ENCODE measurements at places on chromosomes 6 and 20.

DNA sequence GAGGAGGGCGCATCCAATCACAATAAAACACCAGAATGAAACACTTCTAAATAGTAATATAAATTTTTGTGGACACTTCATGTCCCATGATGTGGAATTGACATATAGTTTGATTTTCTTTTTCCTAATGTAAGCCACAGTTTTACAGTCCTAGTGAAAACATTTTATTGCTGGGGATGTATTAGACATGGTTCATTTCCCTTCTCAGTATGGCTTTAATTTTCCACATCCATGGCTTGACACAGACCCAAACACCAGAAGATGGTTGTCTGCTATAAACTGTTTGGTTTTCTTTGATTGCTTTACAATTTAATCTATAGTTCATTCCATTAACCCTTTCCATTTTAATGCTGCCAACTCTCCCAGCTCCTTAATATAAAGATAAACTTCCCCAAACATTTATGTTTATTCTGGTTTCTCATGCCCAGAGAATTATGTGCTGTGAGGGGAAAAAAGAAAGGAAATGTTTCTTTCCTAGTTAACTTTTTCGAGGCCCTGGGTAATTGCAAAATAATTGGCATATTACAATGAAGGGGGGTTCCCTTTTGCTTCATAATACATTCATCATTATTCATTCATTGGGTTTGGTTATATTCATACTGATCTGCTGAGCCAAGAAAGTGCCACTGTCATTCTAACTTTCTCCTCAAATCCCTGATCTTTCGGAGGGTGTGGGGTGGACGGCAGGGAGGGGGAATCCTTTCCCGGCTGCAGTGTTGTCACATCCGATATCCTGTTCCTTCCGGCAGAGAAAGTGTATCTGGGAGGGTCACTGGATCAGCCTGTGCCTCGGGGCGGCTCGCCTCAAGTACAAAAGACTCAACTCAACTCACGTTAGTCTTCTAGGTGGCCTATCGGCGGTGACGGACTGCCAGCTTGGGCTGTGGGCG lies 127.6 kb upstream of the TFAP2D start:
- DNase-seq, result no peak

GRCh38 chr6:20332441-20333006 lies 69.2 kb upstream of the E2F3 start:
- DNase-seq, result no peak

DNA sequence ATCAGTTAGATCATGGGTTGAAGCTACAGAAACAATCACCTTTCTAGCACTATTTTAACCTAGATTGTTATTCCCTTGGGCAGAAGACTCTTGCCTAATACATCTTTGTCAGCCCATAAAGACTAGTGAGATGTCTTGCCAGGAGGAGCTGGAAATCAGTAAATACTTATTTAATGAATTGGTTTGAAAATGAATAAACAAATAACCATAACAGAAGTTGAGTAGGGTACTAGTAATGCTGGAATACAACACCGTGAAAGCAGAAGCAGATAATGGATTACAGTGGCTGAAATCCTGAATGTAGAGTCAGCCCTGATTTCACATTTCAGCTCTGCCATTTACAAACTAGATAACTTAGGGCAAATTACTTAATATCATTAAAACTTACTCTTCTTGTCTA lies 236.1 kb downstream of the PACRG start:
- DNase-seq, result no peak

DNA sequence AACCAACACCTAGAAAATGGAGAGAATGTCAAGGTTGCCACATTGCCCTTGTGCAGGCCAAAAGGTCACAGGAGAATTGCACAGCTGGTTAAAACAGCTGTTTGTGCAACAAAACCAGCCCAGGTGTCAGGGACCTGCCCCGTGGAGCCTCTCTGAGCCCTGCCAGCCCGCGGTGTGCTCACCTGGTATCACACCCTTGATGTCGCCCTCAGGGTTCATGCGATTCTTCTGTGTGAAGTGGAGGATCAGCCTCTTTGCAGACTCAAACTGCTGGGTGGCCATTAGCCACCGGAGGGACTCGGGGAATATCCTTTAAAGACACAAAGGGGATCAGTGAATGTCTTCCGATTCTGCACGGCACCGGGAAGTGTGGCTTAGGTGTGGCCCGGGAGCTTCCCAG lies 39.2 kb downstream of the PSMG4 start:
- no peak for DNase-seq

GRCh38 chr20:61300709-61301108 lies 48.6 kb downstream of the CDH4 start:
- DNase-seq, result no peak

DNA sequence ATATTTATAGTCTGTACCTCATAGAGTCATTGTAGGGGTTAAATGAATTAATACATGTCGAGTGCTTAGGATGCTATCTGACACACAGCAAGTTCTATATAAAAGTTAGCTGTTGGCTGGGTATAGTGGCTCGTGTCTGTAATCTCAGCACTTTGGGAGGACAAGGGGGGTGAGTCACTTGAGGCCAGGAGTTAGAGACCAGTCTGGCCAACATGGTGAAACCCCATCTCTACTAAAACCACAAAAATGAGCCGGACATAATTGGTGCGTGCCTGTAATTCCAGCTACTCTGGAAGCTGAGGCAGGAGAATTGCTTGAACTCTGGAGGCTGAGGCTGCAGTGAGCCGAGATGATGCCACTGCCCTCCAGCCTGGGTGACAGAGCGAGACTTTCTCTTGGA lies 222.9 kb downstream of the UBE3D start:
- DNase-seq, result no peak

- DNase-seq, result no peak
These were observed 262.8 kb upstream of the TAB2 start for GRCh38 chr6:149054559-149055194.

GRCh38 chr20:8540466-8540865 lies 408.4 kb downstream of the PLCB1 start:
- DNase-seq, result no peak

DNA sequence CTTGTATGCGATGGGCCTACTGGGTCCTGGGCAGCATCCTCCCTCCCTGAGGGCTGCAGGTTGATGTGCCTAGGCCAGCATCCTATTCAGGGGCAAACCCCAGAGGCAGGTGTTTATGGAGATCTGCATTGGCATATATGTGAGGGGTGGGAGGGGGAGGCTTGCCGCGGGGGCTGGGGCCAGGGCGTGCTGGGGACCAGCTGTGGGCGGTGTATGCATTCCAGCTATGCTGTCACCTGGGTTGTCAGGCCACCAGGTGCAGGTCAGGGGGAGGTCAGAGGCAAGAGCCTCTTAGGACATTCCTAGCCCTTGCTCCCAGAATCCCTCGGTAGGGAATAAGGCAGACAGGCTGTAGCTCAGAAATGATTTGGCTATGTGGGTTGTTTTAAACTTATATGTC lies 11.9 kb downstream of the FOXA2 start:
- no peak for DNase-seq

DNA sequence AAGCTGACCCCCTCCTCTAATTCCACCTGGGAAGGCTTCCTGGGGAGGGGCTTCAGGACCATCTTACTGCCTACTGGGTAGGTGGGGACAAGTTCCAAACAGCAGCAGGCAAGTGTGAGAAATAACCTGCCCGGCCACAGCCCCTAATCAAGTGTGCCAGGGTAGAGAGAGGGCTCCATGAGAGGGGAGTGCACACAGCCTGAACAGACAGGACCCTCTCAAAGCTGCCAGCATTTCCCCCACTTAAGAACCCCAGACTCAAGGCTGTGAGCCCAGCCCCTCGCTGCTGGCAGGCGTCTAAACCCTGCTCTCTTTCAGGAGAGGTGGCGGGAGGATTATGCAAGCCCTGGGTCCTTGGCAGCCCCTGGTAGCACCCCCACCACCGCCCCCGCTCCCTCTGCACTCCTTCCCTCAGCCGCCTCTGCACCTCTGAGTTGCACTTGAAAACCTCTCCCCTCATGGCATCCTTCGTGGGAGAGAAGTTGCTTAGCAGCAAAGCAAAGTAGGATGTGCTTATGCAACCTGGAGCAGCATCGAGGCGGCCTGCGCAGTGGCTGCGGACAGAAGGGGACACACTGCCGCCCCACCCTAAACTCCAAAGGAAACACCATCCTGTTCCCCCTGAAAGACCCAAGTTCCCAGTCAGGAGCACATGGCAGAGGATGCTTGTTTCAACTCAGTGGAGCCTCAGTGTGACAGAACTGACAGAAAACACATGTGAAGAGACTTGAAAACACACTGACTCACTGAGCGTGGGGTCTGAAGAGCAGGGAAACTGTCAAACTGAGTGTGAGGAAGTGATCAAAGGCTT lies 10.5 kb downstream of the DDRGK1 start:
- DNase-seq, result no peak

GRCh38 chr20:38225900-38226263 lies 34.7 kb downstream of the KIAA1755 start:
- DNase-seq, result no peak

DNA sequence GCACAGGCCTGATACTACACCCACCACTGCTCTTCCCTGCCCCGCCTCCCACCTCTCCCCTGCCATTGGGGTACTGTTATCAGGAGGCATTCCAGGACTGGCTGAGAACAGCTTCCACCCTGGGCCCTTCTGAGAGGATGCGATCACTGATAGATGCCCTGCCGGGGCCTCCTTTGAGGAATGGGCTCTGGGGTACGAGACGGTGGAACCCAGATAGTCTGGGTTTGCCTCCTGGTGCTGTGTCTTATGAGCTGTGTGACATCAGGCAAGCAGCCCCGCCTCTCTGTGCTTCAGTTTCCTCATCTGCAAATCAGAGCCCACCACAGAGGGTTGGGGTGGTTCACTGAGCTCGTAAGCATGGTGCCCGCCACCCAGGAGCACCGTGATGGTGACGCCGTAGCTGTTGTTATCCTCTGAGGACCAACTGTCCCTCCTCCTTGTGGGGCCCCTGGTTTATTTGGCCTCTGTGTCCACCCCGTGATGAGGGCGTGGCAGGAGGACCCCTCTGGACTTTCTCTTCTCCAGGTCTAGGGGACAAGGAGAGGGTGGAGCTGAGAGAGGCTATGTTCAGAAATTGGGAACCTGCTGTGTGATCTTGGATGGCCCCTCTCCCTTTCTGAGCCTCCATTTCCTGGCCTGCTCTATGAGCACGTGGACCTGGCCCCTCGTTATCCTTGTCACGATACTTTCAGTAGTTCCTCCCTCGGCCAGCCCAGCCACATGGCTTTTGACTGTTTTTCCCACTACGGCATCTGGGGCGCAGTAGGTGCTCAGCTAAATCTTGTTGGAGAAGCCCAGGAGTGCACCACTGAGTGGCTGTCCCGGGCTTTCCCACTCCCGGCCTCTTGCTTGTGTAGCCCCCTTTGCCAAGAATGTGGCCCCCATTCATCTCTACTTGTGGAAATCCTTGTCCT lies 18.3 kb downstream of the SRC start:
- DNase-seq, result no peak

DNA sequence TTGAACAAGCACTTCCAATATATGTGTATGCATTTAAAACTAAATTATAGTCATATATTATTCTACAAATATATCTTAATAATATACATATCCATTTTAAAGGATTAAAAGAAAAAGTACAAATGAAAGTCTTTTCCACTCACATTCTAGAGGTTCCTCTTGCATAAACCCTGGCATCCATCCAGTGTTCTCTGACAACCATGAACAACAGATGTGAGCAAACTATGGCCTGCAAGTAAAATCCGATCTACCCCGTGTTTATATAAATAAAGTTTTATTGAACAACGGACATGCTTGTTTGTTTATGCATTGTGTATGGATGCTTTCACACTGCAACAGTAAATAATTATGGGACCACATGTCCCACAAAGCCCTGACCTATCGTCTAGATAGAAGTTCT lies 1122.3 kb downstream of the EPHA7 start:
- DNase-seq, result no peak

GRCh38 chr6:154974485-154975149 lies 20.5 kb upstream of the TIAM2 start:
- no peak for DNase-seq

GRCh38 chr6:91155129-91155785 lies 568.4 kb upstream of the MAP3K7 start:
- no peak for DNase-seq

DNA sequence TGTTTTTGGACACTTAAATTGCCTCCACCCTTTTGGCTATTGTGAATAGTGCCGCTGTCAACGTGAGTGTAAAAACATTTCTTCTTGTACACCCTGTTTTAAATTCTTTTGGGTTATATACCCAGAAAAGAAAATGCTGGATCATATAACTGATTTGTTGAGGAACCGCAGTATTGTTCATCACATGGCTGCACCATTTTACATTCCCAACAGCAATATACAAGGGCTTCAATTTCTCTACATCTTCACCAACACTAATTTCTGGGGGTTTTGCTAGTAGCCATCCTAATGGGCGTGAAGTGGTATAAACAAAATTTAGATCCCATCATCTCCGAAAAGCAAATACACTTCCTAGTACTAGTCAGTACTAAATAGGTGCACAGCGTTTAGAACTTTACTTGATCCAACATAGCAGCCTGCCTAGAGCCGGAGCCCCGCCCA lies 579 bp upstream of the BPHL start:
- no peak for DNase-seq

DNA sequence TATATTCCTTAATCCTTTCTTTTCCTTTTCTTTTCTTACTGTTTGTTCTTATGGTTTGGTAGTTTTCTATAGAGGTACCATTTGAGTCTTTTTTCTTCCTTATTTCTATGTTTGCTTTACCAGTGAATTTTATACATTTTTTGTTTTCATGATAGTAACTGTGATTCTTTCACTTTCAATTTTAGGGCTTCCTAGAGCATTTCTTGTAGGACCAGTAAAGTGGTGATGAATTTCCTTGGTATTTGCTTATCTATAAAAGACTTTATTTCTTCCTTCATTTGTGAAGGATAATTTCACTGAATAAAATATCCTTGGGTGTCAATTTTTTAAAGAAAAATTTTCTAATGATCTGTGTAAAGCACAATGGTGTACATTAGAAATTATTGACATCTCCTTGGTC lies 637.4 kb downstream of the CD109 start:
- no peak for DNase-seq

DNA sequence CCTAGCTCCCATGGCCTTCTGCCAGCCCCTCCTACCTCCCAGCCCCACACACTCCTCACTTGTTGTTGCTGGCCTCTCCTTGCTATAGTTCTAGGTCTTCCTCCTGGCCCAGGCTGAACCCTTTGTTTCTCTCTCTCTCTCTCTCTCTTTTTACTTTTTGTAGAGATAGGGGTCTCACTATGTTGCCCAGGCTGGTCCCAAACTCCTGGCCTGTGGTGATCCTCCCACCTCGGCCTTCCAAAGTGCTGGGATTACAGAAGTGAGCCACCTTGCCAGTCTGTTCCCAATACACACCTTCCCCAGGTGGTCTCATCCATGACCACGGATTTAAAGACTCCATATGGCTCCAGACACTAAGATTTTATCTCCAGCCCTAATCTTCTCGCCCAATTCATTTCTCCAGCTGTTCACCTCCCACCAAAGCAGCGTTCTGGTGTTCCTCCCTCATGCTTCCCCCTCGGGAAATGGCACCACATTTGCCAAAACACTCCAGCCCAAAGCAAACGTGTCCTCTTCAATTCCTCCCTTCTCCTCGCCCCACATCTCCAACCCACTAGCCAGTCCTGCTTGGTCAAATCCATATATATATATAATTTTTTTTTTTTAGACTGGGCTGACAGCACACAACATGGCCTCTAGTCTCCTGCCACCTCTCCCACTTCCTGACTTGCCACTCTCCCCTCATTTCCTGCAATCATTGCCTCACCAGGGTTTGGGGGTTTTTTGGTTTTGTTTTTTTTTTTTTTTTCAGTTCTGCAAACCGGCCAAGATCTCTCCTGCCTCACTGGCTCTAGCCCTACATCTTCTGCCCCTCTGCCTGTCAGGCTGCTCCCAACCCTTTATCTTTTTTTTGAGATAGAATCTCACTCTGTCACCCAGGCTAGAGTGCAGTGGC lies 104.4 kb downstream of the NCR2 start:
- no peak for DNase-seq
